ENCODE measurements at places on chromosomes 7 and 10. TPM values are rescaled to one million over a fixed set of nuclear protein-coding genes. Genes with fewer than 3 reads are reported as not detected.

CALN1 gene
- not detected for polyA plus RNA-seq

GRCh38 chr7:128205068-128205467, 36.0 kb upstream of the LEP start:
- no peak for DNase-seq

SH2D4B gene
- 0.03 TPM for polyA plus RNA-seq

GRCh38 chr10:72801263-72801868, 92.2 kb upstream of the OIT3 start:
- no peak for DNase-seq

- no peak for DNase-seq
These were observed 15.1 kb upstream of the GET4 start for GRCh38 chr7:861222-861621.

DNA sequence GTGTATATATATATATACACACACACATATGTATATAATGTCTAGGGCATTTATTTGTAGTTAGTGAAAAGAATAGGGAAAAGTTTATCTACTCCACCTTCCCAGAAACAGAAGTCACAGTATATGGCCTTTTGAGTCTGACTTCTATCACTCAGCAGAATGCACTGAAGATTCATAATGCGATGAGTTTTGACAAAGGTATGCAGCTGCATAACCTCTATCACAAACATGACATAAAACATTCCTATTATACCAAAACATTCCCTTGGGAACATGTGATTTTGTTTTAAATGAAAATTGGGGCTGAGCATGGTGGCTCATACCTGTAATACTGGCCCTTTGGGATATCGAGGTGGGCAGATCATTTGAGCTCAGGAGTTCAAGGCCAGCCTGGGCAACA, 137.3 kb upstream of the EEPD1 start:
- no peak for DNase-seq

GRCh38 chr7:25179771-25180591, 48.3 kb downstream of the NPVF start:
- DNase-seq = peak; percentile 25

GRCh38 chr7:12289996-12290395, 78.9 kb downstream of the TMEM106B start:
- DNase-seq = no peak

- no peak for DNase-seq
These were observed 20.5 kb downstream of the NKX6-2 start for GRCh38 chr10:132765435-132765834.

DNA sequence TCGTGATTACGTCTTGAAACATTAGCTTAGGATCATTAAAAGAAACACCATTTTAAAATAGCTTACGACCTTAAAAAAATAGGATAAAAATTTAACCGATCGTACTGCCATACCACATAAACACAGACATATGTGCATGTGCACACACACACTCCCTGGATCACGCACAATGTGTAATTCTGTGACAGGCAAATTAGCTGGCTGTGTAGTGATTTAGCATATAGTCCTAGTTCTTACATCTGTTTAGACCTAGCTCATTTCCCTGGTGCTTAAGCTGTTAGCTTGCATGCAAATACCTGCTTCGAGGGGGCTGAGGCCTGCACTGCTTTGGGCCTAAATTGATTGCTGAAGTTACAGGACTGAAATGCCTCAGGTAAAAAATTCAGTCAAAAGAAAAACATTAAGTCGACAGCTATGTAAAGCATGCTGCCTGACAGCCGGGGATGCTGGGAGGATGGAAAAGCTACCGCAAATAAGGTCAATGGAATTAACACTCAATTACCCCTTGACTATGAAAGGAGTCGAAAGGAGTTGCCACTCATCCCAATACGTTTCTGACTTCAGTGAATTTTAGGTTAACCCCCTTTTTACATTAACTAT, 267.1 kb upstream of the FZD8 start:
- no peak for DNase-seq

- no peak for DNase-seq
These were observed 1.8 kb downstream of the PALD1 start for GRCh38 chr10:70480239-70480861.

CALY gene
- polyA plus RNA-seq = not detected

DNA sequence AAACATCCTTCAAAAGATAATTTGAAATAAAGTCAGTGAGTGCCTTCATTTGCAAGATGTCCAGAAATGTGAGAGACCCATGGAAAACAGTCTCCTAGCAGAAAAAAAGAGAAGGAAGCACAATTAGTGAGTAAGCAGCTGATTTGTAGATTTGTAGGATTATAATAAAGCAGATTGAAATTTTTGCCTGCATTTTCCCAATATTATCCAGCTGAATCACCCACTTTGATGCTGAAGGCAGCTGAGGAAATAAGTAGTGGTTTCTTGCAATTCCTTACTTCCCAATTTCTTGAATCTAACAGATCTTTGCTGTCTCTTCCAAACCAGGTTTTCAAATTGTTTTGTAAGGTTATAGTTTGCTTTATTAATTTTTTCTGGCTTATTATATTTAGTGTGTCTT, 181.4 kb downstream of the GNAT3 start:
- no peak for DNase-seq

DNA sequence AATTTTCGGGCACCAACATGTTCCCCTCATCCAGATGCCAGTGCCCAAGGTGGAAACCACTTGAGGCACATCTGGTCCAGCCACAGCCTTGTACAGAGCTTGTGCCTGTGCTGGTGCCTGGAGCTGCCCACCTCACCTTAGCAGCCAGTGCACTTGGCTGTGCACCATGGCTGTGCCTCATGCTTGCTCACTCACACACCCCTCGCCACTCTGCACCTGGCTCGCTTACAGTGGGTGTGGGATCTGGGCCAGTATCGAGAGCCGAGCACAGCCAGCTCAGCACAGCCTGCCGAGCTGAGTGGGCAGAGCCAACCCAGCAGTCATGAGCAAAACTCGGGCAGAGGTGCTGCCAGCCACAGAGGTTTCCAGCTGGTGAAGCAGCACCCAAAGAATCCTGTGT, 139.9 kb upstream of the NUPR2 start:
- no peak for DNase-seq

- no peak for DNase-seq
These were observed 74.3 kb downstream of the TMEM26 start for GRCh38 chr10:61378865-61379264.

MYL7 gene
- polyA plus RNA-seq = 2.9 TPM

- no peak for DNase-seq
These were observed 83.2 kb downstream of the ARMH3 start for GRCh38 chr10:101972761-101973160.

ZNF467 gene
- polyA plus RNA-seq = 0.93 TPM

GRCh38 chr10:8316284-8316683, 261.8 kb downstream of the GATA3 start:
- DNase-seq = no peak

- DNase-seq = no peak
These were observed 84.4 kb downstream of the EBF3 start for GRCh38 chr10:129879655-129880054.

DNA sequence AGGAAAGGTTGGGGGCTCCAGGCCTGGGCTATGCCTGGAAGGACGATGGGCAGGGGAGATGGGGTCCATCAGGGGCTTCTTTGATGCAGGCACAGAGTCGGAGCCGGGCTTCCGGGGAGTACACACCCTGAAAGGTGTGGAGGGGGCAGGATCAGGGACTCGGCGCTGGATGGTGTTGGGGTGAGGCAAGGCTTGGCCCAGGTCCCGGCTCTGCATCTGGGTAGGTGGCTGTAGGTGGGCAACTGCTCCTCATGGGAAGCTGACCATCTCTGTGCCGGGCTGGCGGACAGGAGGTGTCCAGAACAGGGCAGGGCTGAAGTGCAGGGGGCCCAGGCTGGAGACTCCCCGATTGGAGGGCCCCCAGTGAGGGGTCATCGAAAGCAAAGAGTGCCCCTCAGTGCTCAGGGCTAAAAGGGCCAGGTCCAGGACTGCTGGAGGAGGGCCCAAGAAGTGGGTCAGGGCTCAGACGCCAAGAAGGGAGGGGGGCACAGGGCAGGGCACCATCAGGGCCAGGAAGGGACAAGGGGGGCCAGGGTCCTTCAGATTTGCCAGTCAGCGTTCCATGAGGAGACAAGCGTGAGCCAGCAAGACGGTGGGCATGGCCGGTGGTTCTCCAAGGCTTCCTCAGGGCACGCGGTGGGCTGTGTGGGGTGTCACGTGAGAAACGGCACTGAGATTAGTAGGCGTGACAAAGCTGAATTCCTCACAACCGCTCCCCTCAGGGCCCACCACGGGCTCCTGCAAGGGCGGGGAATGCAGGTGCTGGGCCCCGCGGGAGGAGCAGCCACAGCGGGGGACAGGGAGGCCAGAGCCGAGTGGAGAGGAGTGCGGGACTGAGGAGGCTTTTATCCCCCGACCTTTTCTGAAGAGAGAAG, 97.0 kb downstream of the BMS1 start:
- no peak for DNase-seq

GRCh38 chr10:26741368-26741767, 43.9 kb downstream of the PDSS1 start:
- DNase-seq = no peak

DNA sequence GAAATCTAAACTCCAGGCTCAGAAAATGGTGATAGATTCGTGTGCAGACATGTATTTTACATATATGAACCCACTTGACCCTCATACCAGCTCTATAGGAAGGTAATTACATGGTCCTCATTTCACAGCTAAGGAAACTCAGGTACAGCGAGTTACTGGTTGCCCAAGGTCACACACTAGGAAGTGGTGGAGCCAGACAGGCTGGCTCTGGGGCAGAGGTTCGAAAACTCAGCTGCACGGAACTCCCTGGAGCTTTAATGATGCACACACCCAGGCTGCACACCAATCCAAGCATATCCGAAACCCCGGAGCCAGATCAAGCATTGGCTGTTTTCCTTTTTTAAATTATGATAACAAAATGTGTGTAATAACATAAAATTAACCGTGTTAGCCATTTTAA, 172.4 kb downstream of the COBL start:
- no peak for DNase-seq

DNA sequence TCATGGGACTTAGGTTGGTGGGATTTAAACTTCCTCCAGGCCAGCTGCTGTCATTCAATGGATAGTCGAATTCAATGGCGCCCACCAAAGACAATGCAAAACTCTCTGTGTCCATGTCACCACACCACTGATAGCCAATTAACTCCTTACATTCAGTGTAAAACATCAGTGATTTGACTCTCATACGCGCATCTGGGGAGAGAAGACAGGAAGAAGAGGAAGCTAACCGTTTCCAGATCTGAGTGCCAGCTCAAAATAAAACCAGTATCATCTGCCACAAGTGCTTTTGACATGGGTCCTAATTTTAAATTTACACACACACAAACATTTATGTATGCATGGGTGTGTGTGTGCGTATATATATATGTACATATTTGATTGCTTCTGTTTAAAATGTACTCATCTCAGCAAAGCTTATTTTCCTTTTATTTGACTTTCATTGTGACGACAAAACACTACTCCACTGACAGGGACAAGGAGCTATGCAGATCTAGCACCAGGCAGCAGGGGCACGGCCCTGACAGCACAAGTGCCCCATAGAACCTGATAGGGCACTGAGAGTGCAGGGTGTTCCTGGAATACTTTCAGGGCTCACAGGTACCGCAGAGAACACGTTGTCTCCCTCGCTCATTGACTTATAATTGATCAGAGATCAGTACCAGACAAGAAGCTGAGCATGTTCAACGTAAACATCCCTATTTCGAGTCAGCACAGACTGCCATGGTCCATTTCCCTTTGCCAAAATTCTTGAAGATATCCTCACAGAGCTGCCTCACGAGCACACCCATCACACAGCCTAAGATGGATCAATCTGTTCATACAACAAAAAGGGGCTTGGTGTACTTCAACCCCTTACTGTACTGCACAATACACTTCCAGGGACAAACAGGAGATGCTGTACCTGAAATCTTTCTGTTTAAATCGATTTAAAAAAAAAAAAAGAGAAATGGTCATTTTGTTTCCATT, 176.1 kb downstream of the COBL start:
- DNase-seq = no peak

DNA sequence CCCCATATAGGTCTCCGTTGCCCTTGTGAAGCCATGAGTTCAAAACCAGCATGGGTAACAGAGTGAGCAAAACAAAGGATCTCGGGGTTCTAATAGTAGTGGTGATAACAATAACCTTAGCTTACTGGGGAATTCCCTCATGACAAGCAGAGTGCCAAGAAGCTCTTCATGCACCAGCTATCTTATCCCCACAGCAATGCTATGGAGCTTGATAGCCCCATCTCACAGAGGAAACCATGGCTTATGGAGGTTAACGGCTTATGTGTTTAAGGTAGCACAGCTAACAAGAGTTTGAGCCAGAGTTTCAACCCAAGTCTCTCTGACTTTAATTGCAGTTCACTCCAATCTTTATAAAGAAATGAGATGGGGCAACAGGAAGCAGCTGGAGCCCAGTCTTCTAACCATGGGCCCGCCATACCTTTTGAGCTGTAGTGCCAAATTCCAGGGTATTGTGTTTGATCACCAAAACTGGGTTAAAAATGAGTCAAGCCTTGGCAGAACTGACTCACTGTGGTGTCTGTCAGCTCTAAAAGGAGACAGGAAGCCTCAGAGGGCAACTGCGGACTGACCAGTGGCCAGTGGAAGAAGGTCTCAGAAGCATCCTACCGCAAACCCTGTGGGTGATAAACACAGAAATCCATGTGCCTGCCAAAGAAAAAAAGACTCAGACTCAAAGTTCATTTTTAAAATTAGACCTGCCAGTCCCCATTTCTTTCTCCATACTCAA, 16.5 kb upstream of the PLAU start:
- no peak for DNase-seq

CLRN3 gene
- polyA plus RNA-seq = not detected

GRCh38 chr7:35258125-35258867, 4.4 kb upstream of the TBX20 start:
- no peak for DNase-seq

HIP1 gene
- 5.3 TPM for polyA plus RNA-seq

P4HA1 gene
- polyA plus RNA-seq = 29.4 TPM

DNA sequence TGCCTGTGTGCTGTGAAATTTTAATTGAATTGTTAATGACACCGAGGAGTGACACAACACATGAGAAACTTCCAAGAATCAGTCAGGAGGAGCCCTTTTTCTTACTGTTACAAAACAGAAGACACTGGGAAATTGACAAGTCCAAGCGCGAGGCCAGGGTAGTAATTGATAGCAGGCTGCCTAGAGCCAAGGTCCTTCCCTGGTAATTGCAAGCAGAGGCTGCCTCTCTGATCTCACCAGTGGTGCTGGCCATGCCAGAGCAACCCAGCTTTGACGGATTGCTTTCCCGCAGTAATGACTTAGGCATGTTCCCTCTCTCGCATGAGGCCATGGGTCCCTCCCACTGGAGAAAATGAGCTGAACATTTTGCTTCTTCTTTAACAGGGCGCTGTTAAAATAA, 111.5 kb downstream of the LRMDA start:
- no peak for DNase-seq
